T-helper 22 cell (primary cell): ENCODE measurements at places on chromosomes 1 and 21.
A peak's percentile ranks its signal among the peaks of the same experiment; 100 is the strongest.

- no peak for DNase-seq
Observed at GRCh38 chr1:162003061-162003829, 20.4 kb downstream of the OLFML2B start.

DNA sequence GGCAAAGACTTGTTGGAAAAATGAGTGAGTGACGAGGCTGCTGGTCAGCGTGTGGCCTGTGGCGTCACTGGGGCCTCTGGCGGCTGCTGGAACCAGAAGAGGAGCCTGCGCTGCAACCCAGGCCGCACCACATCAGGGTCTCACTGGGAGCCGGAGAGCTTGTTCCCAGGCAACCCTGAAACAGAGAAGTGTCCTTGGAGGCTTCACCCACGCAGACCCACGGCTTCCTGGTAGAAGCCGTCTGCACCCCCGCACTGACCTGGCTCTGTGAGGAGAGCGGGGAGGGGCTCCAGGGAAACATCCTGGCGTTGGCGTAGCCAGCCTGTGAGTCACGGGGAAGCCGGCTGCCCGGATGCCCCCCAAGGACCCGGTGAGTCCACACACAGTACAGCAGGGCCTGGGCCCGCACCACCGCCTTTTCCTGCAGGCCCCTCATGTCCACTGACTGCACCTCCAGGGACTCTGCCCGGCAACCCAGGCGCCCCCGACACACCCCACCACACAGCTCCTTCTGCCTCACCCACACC, 57.4 kb downstream of the COL6A1 start:
- DNase-seq, result no peak

DNA sequence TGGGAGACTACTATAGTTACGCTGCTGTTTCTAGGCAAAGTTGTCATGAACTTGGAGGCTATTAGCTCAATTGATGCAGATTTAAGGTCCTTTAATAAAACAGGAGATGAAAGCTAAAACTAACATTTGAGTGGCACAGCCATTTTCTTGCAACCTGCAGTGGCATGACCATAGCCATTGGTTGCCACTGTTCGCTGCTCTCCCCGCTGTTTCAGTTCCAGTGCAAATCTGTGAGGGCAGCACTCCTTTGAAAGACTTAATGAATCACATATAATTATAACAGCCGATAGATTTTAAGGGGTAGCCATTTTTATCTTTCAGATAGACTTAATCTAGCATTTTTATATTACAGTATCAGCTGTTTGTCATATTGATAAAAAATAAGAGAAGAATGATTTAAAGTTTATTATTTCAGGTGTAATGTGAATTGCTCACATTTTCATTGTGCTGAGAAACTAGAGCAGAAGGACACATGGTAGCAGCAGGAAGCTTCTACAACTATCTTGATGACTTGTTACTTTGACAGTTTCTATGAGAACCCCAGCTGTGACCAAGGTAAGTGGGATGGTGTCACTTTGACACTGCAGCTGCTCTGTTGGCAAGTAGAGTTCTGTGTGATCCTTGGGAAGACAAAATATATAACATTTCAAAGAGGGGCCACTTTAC, 203.7 kb downstream of the PLA2G4A start:
- DNase-seq, result no peak

GRCh38 chr1:245715970-245716369, 561.2 kb downstream of the KIF26B start:
- DNase-seq, result no peak

- no peak for DNase-seq
Observed at GRCh38 chr1:8259498-8260290, 58.2 kb upstream of the SLC45A1 start.

DNA sequence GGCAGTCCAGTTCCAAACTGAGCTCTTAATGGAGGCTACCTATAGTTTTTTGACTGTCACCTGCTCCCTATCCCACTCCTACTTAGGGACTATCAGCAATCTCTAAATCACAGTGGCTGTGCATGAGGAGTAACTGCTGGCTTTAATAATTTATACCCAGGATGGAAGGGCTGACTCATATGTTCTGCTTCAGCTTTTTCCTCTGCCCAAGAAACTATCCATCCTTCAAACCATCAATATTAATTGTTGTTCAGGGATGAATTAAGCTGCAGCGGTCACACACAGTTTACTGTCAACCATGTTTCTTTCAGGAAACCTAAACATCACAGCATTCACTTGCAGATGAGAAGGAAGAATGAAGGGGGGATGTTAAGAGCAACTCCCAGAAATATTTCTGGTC, 9.0 kb upstream of the PGBD5 start:
- no peak for DNase-seq

DNA sequence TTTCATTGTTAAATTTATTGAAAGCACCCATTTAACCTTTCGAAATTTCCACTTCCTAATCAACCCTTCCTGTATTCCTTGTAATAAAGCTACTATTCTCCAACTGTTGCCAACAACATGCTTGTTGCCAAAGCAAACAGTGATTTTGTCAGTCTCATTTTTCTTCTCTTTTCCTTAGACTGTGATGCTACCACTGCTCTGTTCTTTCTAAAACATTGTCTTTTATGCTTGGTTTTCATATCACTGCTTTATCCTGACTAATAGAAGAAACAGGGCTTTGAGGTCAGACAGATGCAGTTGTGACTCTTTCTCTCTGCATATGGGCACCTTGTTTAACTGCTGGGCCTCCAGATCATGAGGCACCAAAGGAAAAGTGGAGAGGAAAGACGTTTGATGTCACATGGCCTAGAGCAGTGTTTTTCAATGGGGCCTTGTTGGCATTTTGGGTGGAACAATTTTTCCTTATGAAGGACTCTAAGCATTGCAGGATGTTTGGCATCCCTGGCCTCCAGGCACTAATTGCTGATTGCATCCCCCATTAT, 56.1 kb downstream of the HMCN1 start:
- DNase-seq, result no peak

DNA sequence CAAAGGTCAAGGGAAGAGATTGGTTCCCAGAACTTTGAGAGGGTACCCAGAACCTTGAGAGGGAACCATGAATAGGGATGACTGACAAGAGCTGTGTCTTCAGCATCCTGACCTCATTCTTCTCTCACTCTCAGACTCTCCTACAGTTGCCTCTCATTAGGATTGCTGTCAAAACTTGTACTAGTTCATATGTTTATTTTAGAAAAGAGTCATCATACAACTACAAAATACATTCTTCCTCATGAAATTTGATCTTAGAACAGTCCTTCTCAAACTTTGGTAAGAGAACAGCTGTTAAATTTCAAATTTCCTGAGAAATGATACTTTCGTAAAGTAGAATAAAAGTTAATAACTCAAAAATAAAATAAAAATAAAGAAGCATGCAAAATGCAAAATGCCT, 161.4 kb upstream of the ZRANB2 start:
- no peak for DNase-seq

- no peak for DNase-seq
Observed at GRCh38 chr1:34403156-34403555, 226.4 kb downstream of the C1orf94 start.

GRCh38 chr1:154223621-154224020, 2.9 kb downstream of the UBAP2L start:
- DNase-seq, result no peak

DNA sequence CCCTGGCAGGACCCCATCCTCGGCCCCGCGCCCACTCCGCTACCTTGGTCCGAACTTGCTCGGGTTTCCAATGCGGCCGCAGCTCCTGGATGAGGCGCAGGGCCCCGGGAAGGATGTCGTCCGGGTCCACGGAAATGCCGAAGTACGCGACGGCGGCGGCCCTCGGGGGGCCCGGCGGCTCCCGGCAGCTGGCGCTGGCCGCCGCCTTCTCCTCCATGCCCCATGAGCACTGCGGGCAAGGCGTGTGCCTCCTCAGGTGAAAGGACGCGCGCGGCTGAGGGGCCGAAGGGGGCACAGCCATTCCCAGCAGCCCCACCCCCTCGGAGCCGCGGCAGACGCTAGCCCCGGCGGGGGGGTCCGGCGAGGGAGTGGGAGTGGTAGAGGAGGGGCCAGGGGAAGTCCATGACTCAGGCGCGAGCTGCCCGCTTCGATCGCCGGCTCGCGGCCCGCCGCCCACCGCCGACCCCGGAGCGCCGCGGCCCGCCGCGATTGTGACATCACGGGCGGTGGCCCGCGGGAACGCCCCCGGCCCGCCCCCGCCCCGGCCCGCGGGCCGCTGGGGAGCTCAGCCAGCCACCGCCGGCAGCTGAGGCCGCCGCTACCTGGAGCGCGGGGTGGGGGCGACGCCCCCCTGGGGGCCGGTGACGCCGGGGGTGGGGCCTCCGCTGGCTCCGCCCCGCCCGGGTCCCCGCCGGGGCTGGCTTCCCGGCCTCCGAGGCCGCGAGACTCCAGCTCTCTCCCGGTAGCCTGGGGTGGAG, at the start of gene ETNK2:
Gene ETNK2 (minus strand): TSS at position 493 of the 758 bp plus-strand sequence. CDS start 192 bp downstream, at position 301.
- DNase-seq, result peak; percentile 56

GRCh38 chr1:33388805-33389771, 41.8 kb downstream of the PHC2 start:
- DNase-seq, result no peak

GRCh38 chr1:152972196-152972886, 1.9 kb downstream of the SPRR4 start:
- no peak for DNase-seq

DNA sequence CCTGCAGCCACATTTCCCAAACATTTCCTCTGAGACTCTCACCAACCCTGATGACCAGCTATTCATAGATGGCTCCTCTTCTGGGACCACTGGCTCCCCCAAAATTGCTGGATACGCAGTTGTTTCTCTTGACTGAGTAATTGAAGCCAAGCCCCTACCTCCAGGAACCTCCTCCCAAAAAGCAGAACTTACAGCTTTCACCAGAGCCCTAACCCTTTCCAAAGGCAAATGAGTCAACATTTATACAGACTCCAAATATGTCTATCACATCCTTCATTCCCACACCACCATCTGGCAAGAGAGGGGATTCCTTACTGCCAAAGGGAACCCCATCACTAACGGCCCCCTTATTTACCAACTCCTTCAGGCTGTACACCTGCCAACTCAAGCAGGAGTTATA, 20.3 kb upstream of the CA6 start:
- DNase-seq, result no peak

DNA sequence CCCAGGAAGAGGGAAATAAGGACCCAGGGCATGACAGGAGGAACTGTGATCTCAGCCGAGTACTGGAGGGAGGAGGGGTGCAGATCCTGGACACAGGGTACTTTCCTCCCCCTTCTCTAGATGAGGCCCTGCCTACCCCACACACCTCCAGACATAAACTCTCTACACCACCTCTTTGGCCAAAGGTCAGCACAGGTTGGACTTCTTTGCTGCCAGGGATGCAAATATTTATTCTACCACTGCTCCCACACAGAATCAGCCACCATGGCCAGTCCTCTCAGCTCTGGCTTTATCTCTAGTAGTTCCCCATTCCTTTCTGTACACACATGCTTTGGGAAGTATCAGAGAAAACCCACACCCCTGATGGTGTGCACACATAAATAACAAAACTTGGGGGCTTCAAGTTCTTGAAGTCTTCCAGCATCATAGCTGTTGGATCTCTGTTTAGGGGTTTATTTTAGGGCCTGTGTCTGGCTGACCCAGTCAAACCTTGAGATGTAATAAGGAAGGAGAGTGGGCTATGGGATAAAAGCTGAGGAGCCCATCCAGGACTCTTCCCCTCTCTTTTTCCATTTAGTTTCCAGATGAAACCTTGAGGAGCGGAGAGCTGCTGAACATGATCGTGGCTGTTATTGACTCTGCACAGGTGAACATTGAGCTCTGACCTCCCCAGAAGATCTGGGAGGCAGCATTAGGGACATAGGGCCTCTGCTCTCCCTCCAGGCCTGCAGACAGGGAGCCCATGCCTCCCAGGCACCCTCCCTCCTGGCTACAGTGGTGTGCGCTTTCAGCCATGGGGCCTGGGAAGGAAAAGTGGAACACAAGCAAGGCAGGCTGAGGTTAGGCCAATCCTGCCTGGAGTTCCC, 6.7 kb upstream of the SLC27A3 start:
- DNase-seq, result no peak

- DNase-seq, result no peak
Observed at GRCh38 chr1:237998581-237998980, 107.9 kb upstream of the ZP4 start.

DNA sequence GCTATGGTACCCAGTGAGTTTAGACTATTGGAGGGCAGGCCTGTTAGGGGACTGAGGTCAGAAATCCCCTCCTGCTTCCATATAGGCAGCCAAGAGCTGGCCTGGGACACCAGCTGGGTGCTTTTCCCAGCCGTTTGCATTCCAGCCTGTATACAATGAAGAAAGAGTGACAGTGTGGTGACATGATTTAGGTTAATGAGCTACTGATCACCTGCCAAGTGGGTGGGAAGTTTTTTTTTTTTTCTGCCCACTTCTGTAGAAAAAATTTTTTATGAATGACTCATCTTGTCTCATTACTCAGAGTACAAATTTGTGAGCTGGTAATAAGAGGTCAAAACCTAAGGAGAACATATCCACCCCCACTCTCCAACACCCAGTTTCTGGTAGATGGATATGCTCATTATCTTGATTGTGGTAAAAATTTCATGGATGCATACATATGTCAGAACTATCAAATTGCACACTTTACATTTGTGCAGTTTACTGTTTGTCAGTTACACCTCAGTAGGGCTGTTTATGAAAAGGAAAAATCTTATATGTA, 16.4 kb upstream of the CGN start:
- DNase-seq, result no peak

DNA sequence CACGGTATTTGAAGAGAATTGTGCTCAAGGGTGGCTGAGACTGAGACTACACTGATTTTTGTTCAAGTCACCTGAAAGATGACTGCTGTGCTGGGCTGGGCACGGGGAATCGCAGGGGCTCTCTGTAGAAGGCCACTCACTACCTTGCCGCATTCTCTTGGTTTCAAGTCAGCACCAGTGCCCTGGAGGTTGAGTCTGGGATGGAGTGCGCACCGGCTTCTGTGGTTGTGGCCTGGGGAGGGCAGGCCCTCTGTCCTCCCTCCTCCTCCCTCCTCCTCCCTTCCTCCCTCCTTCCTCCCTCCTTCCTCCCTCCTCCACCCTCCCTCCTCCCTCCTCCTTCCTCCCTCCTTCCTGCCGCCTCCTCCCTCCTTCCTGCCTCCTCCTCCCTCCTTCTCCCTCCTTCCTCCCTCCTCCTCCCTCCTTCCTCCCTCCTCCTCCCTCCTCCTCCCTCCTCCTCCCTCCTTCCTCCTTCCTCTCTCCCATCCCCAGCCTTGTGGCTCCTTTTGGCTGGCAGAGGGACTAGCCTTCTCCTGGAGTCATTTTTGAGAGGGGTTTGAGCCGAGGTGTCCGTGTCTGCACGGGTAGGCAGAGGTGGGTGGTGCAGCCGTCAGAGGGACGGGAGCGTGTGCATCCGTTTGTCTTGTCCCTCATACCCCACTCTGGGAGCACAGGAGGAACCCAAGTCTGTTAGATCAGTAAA, 9.5 kb downstream of the RER1 start:
- DNase-seq, result no peak

DNA sequence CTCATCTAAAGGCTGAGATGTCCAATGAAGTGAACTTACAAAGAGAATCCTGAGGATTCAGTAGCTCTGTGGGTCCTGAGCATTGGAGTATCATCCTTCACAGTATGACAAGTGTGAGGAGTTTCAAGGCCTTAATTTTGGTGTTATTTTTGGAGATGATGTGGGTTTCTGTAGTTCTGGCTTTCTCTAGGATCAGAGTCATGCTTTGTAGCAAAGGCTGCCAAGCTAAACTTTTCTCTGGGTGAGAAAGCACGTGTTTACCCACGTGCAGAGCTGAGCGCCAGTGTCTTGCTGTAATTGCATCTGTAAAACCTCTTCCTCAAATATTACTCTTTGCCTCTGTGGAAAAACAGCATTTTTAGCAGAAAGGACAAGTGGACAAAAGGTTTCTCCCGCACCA, 387.8 kb upstream of the LYPLAL1 start:
- no peak for DNase-seq

- no peak for DNase-seq
Observed at GRCh38 chr1:2203671-2204414, 9.3 kb upstream of the FAAP20 start.

- DNase-seq, result no peak
Observed at GRCh38 chr1:38009088-38009840, 3.3 kb upstream of the UTP11 start.
